ENCODE measurements at places on chromosomes 1 and 21. TPM values are rescaled to one million over a fixed set of nuclear protein-coding genes. Genes with fewer than 3 reads are reported as not detected.

- peak within 1 kb of the TSS; percentile 93 for H3K4me3 ChIP-seq
- DNase-seq: peak; percentile 54
- H3K27ac ChIP-seq: peak within 1 kb of the TSS; percentile 92
- H3K27me3 ChIP-seq: peaks cover 28% of the 10 kb centered on the region
- H3K36me3 ChIP-seq: no peaks in the 10 kb centered on the region
Observed at GRCh38 chr1:208243967-208244916, at the start of gene PLXNA2. Gene PLXNA2, minus strand, starts transcription at chr1:208244384. Its CDS starts 26,462 bp downstream, at chr1:208217922.

Gene CACHD1
- total RNA-seq: 36.0 TPM

GRCh38 chr1:101030881-101031280, 5.3 kb upstream of the DPH5 start:
- no peak for DNase-seq
- H3K4me3 ChIP-seq: no peak overlapping the region
- H3K27me3 ChIP-seq: peaks cover 6% of the 10 kb centered on the region
- peaks cover 20% of the 10 kb centered on the region for H3K4me1 ChIP-seq

DNA sequence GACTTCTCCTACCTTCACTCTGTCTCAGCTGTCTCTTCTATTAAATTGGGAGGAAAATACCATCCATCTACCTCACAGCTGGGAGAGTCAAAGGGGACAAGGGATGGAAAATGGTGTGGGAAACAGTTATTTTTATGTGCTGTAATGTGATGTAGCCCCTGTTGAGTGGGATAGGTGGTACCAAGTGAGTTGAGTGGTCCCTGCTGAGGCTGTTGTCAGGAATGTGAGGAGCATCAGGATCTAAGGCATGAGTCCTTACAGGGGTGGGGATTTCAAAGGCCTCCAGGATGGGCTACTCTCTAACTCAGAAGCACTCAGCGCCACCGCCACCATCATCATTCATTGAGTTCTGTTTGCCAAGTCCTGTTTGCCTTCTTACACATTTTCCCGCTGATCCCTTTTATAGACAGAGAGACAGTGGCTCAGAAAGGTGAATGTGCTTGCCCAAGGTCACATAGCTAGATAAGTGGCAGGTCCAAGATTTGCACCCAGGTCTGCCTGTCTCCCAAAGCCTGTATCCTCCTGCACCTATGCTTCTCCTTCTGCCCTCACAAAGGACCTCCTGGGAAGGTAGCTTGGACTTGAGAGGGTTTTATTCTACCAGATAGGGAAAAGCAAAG, 4.6 kb upstream of the ID3 start:
- H3K4me1 ChIP-seq: peaks cover 66% of the 10 kb centered on the region
- peak overlapping the region; percentile 100 for H3K27ac ChIP-seq
- no peak for DNase-seq

GRCh38 chr1:215083383-215083961, 935 bp downstream of the KCNK2 start:
- peak overlapping the region; percentile 35 for H3K27ac ChIP-seq
- H3K36me3 ChIP-seq: no peaks in the 10 kb centered on the region
- peaks cover 7% of the 10 kb centered on the region for H3K4me1 ChIP-seq
- peak overlapping the region; percentile 73 for H3K4me3 ChIP-seq
- DNase-seq: peak; percentile 11
- peaks cover 90% of the 10 kb centered on the region for H3K27me3 ChIP-seq

GRCh38 chr21:15437883-15438282, 291.9 kb upstream of the USP25 start:
- H3K27me3 ChIP-seq: no peaks in the 10 kb centered on the region
- no peaks in the 10 kb centered on the region for H3K36me3 ChIP-seq
- no peak overlapping the region for H3K27ac ChIP-seq

GRCh38 chr1:95982711-95983110, 738.9 kb upstream of the PTBP2 start:
- no peaks in the 10 kb centered on the region for H3K36me3 ChIP-seq
- H3K27me3 ChIP-seq: no peaks in the 10 kb centered on the region
- H3K4me1 ChIP-seq: peaks cover 1% of the 10 kb centered on the region
- H3K27ac ChIP-seq: no peak overlapping the region

- peaks cover 5% of the 10 kb centered on the region for H3K36me3 ChIP-seq
- H3K4me1 ChIP-seq: no peaks in the 10 kb centered on the region
- H3K27ac ChIP-seq: no peak overlapping the region
- no peak for DNase-seq
- no peak overlapping the region for H3K4me3 ChIP-seq
- H3K27me3 ChIP-seq: no peaks in the 10 kb centered on the region
Observed at GRCh38 chr1:162361349-162361748, 15.3 kb downstream of the SPATA46 start.

Gene CCDC185
- total RNA-seq: not detected

Gene ANXA9
- total RNA-seq: 3.5 TPM

Gene PDC
- not detected for total RNA-seq

DNA sequence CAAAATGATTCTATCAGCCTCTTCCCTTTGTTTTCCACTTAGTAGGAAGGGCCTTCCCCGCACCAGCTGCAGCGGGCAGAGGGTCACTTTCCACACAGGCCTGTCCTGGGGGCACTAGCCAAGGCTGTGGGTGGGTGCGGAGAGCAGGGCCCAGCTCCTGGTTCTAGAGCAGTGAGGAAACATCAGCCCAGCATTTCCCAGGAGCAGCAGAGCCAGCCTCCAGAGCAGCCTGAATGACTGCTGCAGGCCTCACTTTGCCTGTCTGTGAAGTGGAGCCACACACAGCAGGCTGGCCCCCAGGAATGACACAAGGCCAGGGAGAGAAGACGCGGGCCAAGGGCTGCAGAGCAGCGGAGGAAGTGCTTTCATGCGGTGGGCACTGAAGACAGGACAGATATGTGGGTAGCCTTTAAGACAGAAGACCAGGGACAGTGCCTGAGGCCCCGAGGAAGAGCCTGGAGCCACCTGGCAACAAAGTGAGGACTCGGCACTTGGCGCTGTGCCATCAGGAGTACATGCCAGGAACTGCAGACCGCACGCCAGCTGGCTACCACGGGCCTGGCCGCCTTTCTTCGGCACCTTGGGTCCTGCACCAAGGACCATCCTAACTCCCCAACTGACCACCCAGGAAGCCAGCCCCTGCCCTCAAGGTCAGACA, 42.0 kb downstream of the ACOT7 start:
- no peaks in the 10 kb centered on the region for H3K36me3 ChIP-seq
- no peak overlapping the region for H3K27ac ChIP-seq
- no peak overlapping the region for H3K4me3 ChIP-seq
- DNase-seq: no peak
- peaks cover 8% of the 10 kb centered on the region for H3K4me1 ChIP-seq

DNA sequence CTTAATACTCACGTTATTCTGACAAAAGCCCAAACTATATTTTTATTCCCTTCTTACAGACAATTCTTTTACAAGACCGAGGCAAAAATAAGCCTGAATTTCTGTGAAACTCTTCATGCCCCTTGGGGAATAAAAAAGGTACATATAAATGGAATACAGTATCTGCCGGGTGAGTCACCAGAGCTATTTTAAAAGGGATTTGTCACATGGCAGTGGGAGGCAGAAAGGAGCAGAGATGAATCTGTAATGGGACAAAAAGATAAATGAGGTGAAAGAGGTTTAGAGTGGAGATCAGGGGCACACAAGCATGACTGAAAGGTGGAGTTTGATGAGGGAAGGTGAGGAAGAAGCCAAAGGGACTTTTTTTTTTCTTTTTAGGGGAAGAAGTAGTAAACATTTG, 8.8 kb downstream of the XCL1 start:
- no peak overlapping the region for H3K4me3 ChIP-seq
- no peaks in the 10 kb centered on the region for H3K4me1 ChIP-seq
- no peak overlapping the region for H3K27ac ChIP-seq
- H3K27me3 ChIP-seq: no peaks in the 10 kb centered on the region
- no peak for DNase-seq

GRCh38 chr1:157595356-157595755, 2.5 kb downstream of the FCRL4 start:
- no peak overlapping the region for H3K27ac ChIP-seq
- H3K36me3 ChIP-seq: no peaks in the 10 kb centered on the region
- no peaks in the 10 kb centered on the region for H3K4me1 ChIP-seq
- H3K4me3 ChIP-seq: no peak overlapping the region
- peaks cover 2% of the 10 kb centered on the region for H3K27me3 ChIP-seq

Gene ATP1A4
- total RNA-seq: not detected

Gene TLCD4
- 33.8 TPM for total RNA-seq

Gene CD1E
- total RNA-seq: not detected

DNA sequence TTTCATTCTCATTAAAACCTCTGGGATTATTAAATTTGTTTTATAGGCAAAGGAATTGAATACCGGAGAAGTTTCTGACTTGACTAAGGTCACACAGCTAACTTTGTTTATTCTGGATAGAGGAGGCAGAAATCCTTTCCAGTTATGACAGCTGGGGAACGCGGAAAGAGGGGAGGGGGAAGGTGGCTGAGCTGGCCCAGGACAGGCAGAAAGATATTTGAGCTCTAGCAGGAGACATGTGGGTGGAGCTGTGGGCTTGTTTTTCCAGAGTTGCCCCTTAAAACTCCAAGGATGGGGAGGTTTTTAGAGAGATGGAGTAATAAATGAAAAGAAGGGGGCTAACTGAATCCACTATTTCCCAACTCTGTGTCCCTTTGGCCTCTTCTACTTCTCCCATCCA, 27.8 kb downstream of the FOXD2 start:
- no peak for DNase-seq
- peaks cover 48% of the 10 kb centered on the region for H3K27me3 ChIP-seq
- H3K4me3 ChIP-seq: no peak overlapping the region

Gene H3-3A
- total RNA-seq: 1,238 TPM

DNA sequence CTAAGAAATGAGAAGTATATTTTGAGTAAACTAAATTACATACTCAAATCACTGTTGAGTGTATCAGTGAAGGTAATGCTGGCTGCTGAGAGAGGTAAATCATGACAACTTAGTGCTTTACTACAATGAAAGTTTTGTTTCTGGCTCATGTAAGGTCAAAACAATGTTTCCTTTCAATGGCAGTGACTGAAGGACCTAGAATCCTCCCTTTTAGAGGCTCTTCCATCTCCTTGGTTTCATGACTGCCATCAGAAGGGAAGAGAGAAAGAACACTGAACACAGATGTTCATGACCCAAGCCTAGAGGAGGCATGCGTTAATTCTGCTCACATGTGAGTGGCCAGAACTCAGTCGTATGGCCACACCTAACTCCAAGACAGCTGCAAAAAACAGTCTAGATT, 130.6 kb downstream of the AKT3 start:
- no peaks in the 10 kb centered on the region for H3K27me3 ChIP-seq
- no peak overlapping the region for H3K4me3 ChIP-seq
- H3K4me1 ChIP-seq: peaks cover 1% of the 10 kb centered on the region
- no peak for DNase-seq
- no peaks in the 10 kb centered on the region for H3K36me3 ChIP-seq

GRCh38 chr1:8004803-8005573, 21.1 kb downstream of the ERRFI1 start:
- H3K27me3 ChIP-seq: no peaks in the 10 kb centered on the region
- DNase-seq: no peak
- H3K4me1 ChIP-seq: peaks cover 40% of the 10 kb centered on the region
- peaks cover 13% of the 10 kb centered on the region for H3K36me3 ChIP-seq

DNA sequence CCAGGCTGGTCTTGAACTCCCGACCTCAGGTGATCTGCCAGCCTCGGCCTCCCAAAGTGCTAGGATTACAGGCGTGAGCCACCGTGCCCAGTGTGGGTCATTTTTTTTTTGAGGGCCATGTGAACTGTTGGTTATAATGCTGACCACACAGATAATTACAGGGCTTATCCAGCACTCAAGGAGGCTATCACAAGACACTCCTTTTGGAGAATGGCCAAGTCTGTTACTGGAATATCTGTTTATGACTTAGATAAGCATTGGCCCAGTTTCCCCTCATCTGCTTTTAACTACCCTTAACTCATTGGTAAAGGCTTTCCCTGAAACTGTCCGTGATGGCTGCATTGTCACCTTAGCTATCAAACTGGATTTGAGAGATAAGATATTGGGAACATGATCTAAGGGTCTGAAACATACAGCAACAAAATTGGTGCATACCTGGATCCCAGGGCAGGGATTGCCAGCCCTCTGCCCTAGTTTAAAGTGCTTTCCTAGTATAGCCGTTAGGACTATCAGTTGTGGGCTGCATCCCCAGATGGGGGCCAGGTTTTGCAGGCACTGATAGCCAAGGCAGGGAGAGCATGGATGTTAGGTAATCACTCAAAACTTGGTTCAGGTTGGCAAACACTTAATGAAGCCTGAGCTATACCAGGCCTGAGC, 15.6 kb downstream of the SZT2 start:
- H3K27me3 ChIP-seq: no peaks in the 10 kb centered on the region
- no peak for DNase-seq
- H3K27ac ChIP-seq: no peak overlapping the region

- H3K4me3 ChIP-seq: no peak overlapping the region
- H3K27me3 ChIP-seq: no peaks in the 10 kb centered on the region
- H3K4me1 ChIP-seq: no peaks in the 10 kb centered on the region
- DNase-seq: no peak
- H3K36me3 ChIP-seq: peaks cover 24% of the 10 kb centered on the region
Observed at GRCh38 chr1:12001249-12001917, 17.9 kb upstream of the MIIP start.

DNA sequence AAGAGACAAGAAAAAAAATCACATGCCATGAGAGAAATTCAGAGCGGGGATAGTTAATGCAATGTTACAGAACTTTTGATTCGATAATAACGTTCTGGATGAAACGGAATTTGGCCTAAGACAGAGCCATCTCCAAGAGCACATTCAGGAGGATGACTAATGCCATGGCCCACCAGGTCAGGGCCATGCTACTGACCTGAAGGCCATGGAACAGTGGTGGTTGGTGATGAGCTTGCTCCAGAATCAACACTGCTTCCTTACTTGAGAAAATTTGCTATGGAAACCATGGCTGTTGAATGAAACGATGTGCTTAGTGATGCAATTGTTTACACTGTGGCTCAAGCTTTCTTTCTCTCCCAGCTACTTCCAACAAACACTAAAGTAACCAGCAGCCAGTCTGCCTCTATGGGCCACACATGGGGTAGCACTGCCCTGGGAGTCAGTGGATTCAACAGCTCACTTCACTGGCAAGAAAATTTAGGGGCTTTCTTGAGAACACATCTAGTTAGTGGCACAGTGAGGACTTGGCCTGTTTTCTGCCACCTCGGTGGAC, 299.1 kb downstream of the PCP4 start:
- DNase-seq: no peak
- H3K4me1 ChIP-seq: no peaks in the 10 kb centered on the region
- no peak overlapping the region for H3K4me3 ChIP-seq
- peaks cover 1% of the 10 kb centered on the region for H3K36me3 ChIP-seq
- no peak overlapping the region for H3K27ac ChIP-seq

DNA sequence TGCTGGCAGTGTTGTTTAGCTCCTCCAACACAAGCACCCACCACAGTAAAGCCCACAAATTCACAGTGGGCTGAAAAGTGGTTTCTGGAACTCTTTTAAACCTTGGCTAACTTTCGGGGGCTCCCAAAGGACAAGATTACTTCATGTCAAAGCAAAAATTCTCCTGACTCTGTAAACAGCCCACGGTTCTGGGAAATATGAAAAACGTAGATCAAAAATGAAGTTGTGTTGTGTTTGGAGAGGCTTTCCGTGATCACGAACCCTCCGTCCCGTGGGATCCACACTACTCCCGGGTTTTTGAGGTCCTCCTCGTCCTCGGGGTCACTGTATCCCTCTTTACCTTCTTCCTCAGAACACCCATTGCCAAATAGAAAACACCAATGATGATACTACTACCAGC, 159.0 kb upstream of the RUNX1 start:
- no peaks in the 10 kb centered on the region for H3K36me3 ChIP-seq
- no peak for DNase-seq
- peaks cover 14% of the 10 kb centered on the region for H3K4me1 ChIP-seq
- H3K4me3 ChIP-seq: no peak overlapping the region
- H3K27ac ChIP-seq: no peak overlapping the region
- no peaks in the 10 kb centered on the region for H3K27me3 ChIP-seq

- H3K27ac ChIP-seq: no peak overlapping the region
- H3K4me1 ChIP-seq: peaks cover 5% of the 10 kb centered on the region
- H3K36me3 ChIP-seq: no peaks in the 10 kb centered on the region
- peak overlapping the region; percentile 65 for H3K4me3 ChIP-seq
Observed at GRCh38 chr1:110606657-110607535, 738 bp upstream of the KCNA2 start.

Measured in progenitor cell of endocrine pancreas (in vitro differentiated cells).